Breast epithelium (tissue), 4 donors: ENCODE measurements at places on chromosomes 6 and 20. TPM values are rescaled to one million over a fixed set of nuclear protein-coding genes. Genes with fewer than 3 reads are reported as not detected.

GRCh38 chr6:36912030-36912454 is 26.3 kb downstream of the C6orf89 start:
- H3K36me3 ChIP-seq, result no peaks in the 10 kb centered on the region
- peaks cover 6% of the 10 kb centered on the region for H3K4me1 ChIP-seq
- H3K4me3 ChIP-seq, result no peak overlapping the region
- H3K27me3 ChIP-seq, result no peaks in the 10 kb centered on the region

GRCh38 chr20:37396416-37397075 is 50.6 kb downstream of the SRC start:
- no peak overlapping the region for H3K4me3 ChIP-seq
- H3K27ac ChIP-seq, result no peak overlapping the region
- no peaks in the 10 kb centered on the region for H3K36me3 ChIP-seq
- H3K27me3 ChIP-seq, result no peaks in the 10 kb centered on the region
- no peaks in the 10 kb centered on the region for H3K4me1 ChIP-seq

- H3K27me3 ChIP-seq, result no peaks in the 10 kb centered on the region
- H3K27ac ChIP-seq, result no peak overlapping the region
- H3K4me1 ChIP-seq, result no peaks in the 10 kb centered on the region
- DNase-seq, result no peak
- H3K36me3 ChIP-seq, result no peaks in the 10 kb centered on the region
Measured at GRCh38 chr6:42158011-42158410, 15.2 kb upstream of the GUCA1A start.

GRCh38 chr6:116010386-116010785 is 50.3 kb downstream of the FRK start:
- H3K27ac ChIP-seq, result no peak overlapping the region
- H3K36me3 ChIP-seq, result no peaks in the 10 kb centered on the region
- no peaks in the 10 kb centered on the region for H3K4me1 ChIP-seq
- no peak overlapping the region for H3K4me3 ChIP-seq
- H3K27me3 ChIP-seq, result no peaks in the 10 kb centered on the region

DNA sequence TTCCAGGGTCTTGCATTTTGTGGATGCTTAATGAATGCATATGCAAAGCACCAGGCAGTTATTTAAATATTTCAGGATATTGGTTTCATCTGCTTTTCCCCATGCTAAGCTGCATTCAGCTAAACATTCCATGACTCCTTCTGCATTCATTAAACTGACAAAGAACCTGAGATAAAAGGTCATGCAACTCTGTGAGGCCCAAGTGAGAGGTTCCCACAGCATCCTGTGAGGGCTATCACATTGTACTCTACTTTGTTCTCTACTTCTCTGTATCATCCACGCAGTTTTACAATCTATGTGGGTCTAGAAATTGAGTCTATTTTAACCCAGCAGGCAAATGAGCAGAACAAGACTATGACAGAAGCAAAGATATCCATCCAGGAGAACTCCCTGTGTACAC is 86.4 kb upstream of the PRSS16 start:
- no peaks in the 10 kb centered on the region for H3K36me3 ChIP-seq
- no peaks in the 10 kb centered on the region for H3K4me1 ChIP-seq
- DNase-seq, result no peak
- no peak overlapping the region for H3K4me3 ChIP-seq
- no peaks in the 10 kb centered on the region for H3K27me3 ChIP-seq

GRCh38 chr6:130161683-130162404 is 60.9 kb downstream of the SAMD3 start:
- no peak overlapping the region for H3K27ac ChIP-seq
- no peaks in the 10 kb centered on the region for H3K36me3 ChIP-seq
- no peaks in the 10 kb centered on the region for H3K27me3 ChIP-seq
- DNase-seq, result no peak

- H3K4me1 ChIP-seq, result no peaks in the 10 kb centered on the region
- no peak for DNase-seq
- H3K4me3 ChIP-seq, result no peak overlapping the region
- no peaks in the 10 kb centered on the region for H3K36me3 ChIP-seq
- no peaks in the 10 kb centered on the region for H3K27me3 ChIP-seq
- H3K27ac ChIP-seq, result no peak overlapping the region
Measured at GRCh38 chr6:152943260-152943897, 39.5 kb downstream of the FBXO5 start.

DNA sequence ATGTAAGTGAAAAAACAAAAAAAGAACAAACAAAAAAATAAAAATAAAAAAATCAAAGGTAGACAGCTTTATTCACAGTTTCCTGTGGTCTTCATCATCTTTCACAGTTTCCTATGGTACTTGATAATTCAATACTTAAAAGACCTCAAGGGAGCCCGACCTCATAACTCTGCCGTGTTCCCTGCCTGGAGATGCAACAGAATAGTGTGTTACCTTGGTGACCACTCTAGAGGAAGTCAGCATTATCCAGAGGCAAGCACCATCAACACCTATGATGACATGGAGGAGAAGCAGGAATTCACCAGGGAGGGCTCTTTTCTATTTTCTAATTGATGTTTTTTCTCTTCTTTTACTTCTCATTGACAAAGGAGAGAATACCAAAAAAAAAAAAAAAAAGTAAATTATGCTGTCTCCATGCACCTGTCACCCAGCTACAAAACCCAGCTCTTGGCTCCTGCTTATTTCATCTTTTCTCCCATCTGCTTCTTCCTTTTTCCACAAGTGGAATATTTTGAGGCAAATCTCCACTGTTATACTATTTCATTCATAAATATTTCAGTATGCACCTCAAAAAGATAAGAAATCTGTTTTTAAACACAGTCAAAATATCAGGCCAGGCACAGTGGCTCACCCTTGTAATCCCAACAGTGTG is 95.8 kb upstream of the STXBP5 start:
- no peak for DNase-seq
- H3K4me1 ChIP-seq, result no peaks in the 10 kb centered on the region
- no peak overlapping the region for H3K27ac ChIP-seq
- H3K27me3 ChIP-seq, result no peaks in the 10 kb centered on the region
- no peak overlapping the region for H3K4me3 ChIP-seq
- no peaks in the 10 kb centered on the region for H3K36me3 ChIP-seq

DNA sequence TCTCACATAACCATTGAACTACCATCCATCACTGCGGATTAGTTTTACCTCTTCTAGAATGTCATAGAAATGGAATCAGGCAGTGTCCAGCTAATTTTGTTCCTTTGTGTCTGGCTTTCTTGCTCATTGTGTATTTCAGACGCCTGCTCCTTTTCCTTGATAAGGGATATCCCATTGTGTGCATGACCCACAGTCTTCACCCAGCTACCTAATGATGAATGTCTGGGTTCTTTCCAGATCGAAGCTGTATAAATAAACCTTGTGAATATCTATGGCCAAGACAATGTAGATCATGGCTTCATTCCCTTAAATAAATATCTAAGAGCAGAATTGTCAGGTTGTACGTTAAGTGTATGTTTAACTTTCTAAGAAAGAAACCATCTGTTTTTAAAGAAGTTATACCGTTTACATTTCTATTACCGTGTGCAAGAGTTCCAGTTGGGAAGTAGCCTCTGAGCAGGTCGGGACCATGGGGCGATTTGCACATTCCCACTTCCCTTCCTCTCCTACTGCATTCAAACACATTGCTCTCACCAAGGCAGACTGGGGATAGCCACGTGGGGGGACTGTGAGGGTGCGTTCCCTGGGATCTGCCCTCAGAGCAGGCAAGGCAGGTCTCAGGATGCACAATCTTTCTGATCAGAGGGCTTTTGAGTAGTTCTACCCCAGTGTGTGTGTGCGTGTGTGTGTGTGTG is 13.1 kb downstream of the CD93 start:
- H3K4me3 ChIP-seq, result no peak overlapping the region
- DNase-seq, result no peak
- H3K27ac ChIP-seq, result no peak overlapping the region

GRCh38 chr6:20846602-20847028 is 312.4 kb downstream of the CDKAL1 start:
- no peak overlapping the region for H3K4me3 ChIP-seq
- no peak overlapping the region for H3K27ac ChIP-seq
- DNase-seq, result no peak
- no peaks in the 10 kb centered on the region for H3K4me1 ChIP-seq

DNA sequence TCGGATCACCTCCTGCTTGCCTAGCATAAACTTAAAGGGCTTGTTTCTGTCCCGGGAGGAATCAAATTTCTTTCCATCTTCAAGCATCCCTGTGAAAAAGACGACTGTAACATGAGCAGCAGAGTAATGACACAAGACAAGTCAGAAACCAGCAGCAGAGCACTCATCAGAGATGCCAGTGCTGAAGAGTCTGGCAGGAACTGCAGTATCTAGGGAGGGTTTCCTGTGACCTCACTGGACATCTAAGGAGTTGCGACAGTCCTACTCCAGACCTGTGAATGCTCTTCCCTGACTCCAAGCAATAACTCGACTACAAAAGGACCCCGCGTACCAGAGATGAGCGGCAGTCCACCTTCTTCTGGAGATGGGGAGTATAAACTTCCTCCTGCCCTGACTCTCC is 17.3 kb downstream of the FKBP1A start:
- H3K4me1 ChIP-seq, result no peaks in the 10 kb centered on the region
- H3K27me3 ChIP-seq, result no peaks in the 10 kb centered on the region
- H3K4me3 ChIP-seq, result no peak overlapping the region
- H3K27ac ChIP-seq, result peak overlapping the region; percentile 44
- no peaks in the 10 kb centered on the region for H3K36me3 ChIP-seq

GRCh38 chr6:47248446-47248845 is 61.3 kb downstream of the TNFRSF21 start:
- H3K36me3 ChIP-seq, result no peaks in the 10 kb centered on the region
- no peaks in the 10 kb centered on the region for H3K27me3 ChIP-seq
- no peak overlapping the region for H3K27ac ChIP-seq
- no peak for DNase-seq

DNA sequence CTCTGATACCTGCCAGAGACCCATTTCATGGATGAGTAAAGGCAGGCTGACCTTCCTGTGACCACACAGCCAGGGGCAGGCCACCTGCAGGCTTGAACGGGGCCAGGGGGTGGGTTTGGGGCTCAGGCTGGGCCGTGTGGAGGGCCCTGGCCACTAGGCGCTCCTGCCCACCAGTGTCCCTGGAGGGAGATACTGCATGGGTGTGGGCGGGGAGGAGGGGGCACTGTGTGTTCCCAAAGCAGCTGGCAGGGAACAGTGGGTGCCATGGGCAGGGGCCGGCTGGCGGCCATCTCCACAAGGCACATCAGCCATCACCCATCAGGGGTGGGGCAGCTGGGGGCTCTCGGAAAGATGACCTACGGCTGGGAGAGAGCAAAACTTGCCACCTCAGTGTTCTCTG is 15.4 kb downstream of the SRC start:
- H3K4me1 ChIP-seq, result peaks cover 9% of the 10 kb centered on the region
- no peak overlapping the region for H3K27ac ChIP-seq
- no peak for DNase-seq

DNA sequence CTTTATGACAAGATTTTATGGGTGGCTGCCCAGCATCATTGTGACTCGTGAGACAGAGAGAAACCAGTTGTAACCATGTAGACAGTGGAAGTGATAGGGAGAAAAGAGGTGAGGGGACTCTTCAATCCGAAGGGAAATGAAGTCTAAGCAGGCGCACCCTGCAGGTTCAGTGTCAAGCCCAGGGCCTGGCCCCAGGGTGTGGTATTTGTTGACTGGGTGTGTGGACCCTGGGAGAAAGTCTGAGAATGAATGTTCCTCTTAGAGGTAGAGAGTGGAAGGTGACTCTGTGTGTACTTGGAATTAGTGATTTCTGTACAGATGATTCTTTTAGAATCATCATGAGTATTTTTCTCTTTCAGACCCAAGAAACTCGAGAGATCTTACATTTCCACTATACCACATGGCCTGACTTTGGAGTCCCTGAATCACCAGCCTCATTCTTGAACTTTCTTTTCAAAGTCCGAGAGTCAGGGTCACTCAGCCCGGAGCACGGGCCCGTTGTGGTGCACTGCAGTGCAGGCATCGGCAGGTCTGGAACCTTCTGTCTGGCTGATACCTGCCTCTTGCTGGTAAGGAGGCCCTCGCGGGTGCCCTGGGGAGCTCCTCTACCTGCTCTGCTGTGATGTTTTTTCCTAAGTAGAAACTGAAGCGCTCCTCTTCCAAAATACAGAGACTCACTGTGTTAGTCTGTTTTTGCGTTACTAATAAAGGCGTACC is 68.0 kb downstream of the PTPN1 start:
- H3K27me3 ChIP-seq, result no peaks in the 10 kb centered on the region
- H3K4me1 ChIP-seq, result peaks cover 13% of the 10 kb centered on the region
- H3K36me3 ChIP-seq, result no peaks in the 10 kb centered on the region
- no peak overlapping the region for H3K4me3 ChIP-seq
- H3K27ac ChIP-seq, result peak overlapping the region; percentile 54

DNA sequence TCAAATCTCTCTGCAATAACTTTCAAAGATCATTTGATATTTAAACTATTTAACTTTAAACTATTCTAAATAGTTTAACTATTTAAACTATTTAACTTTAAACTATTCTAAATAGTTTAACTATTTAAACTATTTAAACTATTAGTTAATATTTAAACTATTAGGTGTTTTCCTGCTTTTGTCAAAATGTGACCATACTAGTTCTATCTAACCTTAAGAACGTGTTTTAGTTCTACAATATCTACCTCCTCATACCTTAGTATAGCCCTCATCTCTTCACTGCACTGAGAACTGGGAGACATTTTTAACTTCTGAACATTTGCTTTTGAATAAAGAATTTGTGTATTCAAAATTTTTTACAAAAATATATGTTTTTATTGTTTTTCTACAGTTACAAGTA is 429.1 kb downstream of the ADGRB3 start:
- no peak overlapping the region for H3K27ac ChIP-seq
- H3K36me3 ChIP-seq, result no peaks in the 10 kb centered on the region
- H3K4me3 ChIP-seq, result no peak overlapping the region
- H3K4me1 ChIP-seq, result no peaks in the 10 kb centered on the region
- no peak for DNase-seq

OVOL2 gene
- total RNA-seq, result 34.1 TPM

RAET1E gene
- 2.0 TPM for total RNA-seq

MEI4 gene
- total RNA-seq, result not detected

NKAPL gene
- total RNA-seq, result 1.6 TPM

IYD gene
- not detected for total RNA-seq

SCRT2 gene
- not detected for total RNA-seq

PTGIS gene
- 41.0 TPM for total RNA-seq

MLN gene
- total RNA-seq, result not detected

CLPSL2 gene
- total RNA-seq, result 2.3 TPM

EBF4 gene
- 22.0 TPM for total RNA-seq
